Ammon's horn (tissue), 1 donor: ENCODE measurements at places on chromosomes 2 and 18.

GRCh38 chr2:6877402-6878304, at the start of gene RSAD2:
TSS of gene RSAD2 (plus strand) at chr2:6877777. CDS start at chr2:6877801, 24 bp downstream.
- peak; percentile 46 for DNase-seq

DNA sequence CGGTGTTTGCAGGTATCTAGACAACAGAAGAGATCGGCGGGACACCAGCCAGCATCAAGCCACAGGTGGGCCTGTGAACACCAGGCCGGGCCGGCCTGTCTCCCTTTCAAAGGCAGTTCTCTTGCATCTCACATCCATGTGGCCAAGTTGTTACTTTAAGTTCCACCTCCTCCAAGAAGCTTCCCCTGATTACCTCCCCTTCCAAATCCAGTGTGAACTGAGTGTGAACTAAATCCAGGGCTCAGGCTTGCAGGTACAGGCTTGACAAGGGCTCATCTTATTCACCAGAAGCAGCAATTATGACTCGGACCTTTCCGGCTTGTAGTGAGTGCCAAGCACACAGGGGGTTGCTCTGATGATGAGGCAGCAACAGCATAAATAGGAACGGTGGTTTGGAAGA, 3.9 kb downstream of the CRACDL start:
- no peak for DNase-seq

GRCh38 chr2:73035899-73036711, 35.4 kb downstream of the SFXN5 start:
- DNase-seq = peak; percentile 63

DNA sequence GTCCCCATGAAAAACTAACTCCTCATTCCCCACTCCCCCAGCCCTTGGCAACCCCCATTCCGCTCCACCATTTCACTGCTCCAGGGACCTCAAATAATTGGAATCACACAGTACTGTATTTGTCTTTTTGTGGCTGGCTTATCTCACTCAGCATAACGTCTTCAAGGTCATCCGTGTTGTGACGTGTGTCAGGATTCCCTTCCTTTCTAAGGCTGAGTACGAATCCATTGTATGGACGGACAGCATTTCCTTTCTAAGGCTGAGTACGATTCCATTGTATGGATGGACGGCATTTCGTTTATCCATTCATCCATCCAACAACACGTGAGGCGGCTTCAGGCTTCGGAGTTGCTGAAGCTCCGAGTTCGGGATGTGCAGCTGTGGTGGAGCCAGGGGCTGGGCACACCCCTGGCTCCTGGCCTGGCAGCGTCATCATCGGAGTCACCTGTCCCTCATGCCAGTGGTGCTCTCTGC, 1.2 kb upstream of the ASB1 start:
- no peak for DNase-seq

DNA sequence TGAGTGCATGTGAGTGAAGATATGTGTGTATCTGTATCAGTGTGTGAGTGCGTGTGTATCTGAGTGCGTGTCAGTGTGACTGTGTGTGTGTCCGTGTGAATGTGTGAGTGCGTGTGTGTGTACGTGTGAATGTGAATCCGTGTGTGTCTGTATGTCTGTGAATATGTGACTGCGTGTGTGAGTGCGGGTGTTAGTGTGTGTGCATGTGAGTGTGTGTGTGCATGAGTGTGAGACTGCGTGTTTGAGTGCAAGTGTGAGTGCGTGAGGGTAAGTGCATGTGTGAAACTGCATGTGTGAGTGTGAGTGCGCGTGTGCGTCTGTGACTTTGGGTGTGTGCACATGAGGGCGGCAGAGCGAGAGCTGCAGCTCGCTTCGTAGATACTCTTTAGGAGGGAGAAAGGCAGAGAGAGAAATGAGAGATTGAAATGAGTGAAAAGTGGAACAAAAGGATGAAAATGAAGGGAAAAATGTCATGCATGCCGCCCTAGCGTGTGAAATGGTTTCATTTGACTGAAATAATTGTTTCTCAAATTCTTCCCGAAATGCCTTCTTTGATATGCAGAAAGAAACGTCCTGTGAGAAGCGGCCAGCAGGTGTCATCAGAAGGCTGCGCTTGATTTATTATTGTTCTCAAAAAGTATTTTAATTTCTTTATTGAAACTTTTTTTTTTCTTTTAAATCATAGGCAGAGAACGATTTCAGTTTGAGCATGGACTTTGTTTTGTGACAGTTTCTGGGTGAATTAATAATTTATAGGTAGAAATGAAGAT, 25.6 kb downstream of the ZNF407 start:
- no peak for DNase-seq

GRCh38 chr2:88201811-88202169, 31.6 kb downstream of the THNSL2 start:
- no peak for DNase-seq

DNA sequence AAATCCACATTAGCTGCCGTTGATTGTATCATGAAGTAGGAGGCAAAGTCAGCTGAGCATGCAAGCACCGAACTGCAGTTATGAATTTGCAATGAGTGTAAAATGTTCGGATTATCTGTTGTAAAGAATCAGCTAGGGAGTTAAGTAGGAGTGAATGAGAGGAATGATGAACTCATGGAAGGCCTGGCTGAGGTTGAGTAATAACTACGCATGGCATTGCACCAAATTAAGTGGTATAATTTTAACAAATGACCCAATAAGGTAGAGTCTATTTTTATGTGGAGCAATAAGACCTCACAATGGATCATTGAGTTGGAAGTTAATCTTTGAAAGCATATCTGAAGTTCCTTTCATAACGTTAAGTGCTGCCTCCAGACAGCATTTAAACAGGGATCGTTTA, 288.2 kb upstream of the CHST9 start:
- DNase-seq = no peak

DNA sequence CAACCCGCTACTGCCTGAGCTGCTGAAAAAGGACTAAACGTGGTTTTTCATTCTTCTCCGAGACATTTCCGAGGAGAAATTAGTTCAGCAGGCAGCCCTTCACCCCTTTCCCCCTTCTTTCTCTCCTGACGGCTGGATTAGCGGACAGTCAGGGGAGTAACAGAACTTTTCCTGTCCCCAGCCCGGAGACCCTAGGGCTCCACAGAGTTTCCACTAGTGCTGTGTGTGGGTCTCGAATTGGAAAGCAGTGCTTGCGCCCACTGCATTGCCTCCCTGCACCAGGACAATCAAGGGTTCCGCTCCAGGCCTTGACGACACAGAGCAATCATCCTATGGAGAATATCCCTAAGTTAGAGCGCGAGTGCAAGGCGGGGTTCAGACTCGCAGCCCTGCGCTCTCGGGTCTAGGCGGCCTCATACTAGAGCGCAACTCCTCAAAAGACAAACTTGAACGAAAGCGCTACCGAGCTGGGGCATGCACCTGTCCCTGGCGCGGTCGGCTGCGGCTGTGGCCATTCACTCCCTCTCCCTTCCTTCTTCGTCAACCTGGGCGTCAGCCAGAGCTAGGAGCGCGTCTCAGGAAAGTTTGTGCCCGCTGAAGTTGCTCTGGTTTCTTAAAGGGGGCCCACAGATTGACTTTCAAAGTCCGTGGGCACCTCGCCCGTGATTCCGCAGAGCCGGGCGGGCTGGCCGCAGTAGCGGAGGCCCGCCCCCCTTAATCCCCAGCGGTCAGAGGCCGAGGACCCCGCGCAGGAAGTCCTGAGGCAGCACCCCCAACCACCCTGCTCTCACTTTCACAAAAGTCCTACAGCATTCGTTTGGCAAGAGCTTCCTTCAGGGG, 801 bp downstream of the OSR1 start:
- DNase-seq = no peak

DNA sequence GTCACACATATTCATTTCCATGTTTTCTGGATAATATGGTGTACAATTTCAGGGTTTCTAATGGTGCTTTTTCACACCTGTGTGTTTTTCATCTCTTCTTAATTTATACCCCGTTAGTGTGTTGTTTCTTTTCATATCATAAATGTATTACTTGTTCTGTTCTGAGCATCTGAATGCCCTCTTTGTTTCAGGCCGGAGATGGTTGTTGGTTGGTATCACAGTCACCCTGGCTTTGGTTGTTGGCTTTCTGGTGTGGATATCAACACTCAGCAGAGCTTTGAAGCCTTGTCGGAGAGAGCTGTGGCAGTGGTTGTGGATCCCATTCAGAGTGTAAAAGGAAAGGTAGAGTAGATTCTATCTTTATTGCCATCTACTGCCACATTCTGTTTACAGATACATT, 45.1 kb upstream of the TBR1 start:
- DNase-seq = peak; percentile 62

DNA sequence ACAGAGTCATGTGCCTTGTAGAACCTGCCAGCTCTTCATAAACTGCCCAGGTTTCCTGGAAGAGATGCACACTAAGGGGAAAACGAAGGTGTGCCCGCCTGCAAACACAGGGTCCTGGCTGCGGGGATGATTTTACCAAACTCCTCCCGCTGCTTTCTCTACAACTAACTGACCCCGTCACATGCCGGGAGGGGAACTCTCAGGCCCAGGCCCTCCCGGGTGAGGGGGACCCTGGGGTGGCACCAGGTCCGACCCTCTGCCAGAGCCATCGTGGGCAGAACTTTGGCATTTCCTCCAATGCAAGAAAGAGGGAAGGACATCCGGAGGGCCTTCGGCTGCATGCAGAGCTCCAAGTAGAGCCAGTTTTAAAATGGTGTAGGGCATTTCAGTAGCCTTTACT, 28.6 kb downstream of the CAPN13 start:
- no peak for DNase-seq

- no peak for DNase-seq
These were observed 2182.7 kb upstream of the PIK3C3 start for GRCh38 chr18:39772155-39772919.

- DNase-seq = no peak
These were observed 88.4 kb upstream of the SP3 start for GRCh38 chr2:174053355-174054151.

GRCh38 chr2:234703258-234703657, 206.4 kb upstream of the ARL4C start:
- DNase-seq = no peak

DNA sequence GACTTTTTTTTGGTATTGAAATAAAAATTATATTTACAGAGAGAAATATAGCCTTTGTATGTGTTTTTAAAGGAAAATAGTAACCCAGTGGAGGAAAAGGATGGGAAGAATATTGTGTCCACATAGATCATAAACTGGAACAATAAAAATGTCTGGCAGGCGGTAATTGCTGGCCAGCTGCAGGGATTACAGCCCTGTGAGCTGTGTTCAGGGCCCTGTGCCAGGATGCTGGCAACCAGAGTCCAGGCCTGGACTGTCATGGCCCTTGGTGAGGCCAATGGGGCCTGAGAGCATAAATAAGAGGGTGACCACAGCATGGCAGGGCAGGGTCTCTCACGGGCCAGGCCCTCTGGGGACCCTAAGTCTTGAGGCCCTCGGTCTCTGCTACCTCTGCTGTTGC, 171.2 kb downstream of the ACOXL start:
- DNase-seq = peak; percentile 11

DNA sequence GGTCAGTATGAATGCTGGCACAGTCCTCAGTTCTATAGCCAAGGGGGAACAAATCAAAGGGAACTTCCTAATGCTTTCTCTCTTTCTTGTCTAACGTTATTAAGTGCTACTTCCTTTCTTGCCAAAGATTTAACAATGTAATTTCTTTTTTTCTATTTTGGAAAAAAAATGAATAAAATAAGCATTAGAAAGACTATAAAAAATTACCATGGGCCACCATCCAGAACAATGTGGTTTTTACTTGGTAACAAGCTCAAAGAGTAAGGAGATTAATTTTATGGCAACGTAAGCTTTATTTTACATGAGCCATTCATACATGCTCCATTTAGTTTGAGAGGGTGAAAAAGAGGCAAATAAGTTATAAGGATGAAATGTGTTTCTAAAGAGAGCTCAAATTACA, 40.1 kb downstream of the SERPINE2 start:
- no peak for DNase-seq

DNA sequence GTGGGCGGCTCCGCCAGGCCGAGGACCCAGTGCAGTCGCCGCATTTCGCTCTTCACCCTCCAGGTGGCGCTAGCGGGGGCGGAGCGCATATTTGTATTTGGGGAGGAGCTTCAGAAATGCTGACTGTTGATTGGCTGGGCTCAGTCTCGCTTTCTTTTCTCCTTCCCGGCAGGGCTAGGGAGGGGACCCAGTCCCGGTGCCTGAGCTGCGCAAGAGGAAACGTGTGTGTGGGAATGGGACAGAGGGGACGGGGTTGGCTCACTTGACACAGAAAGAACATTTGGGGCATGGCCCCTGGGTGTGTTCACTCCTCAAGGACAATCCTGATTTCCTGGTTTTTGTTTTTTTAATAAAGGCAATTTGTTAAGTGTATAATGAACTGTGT, 20.3 kb upstream of the DNMT3A start:
- peak; percentile 96 for DNase-seq

GRCh38 chr2:100194951-100195350, 52.6 kb upstream of the AFF3 start:
- no peak for DNase-seq

DNA sequence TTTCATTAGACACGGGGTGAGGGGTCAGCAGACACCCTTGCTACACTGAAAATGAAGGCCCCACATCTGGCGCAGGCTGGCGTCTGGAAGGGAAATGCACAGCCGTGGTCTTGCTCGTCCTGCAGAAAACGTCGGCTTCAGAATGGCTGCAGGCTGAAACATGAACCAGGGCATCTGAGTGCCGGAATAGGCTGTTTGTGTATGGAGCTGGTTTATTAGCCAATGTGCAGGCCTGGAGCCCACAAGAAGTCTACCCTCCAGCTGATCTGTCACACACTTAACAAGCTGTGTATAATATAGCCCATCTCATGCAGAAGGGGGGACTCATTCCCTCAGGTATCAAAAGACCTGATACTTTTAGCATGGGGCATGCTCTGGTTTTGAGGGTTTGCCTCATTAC, 153.4 kb upstream of the SOX11 start:
- no peak for DNase-seq
